Renal pelvis (tissue), 12 donors: ENCODE measurements at places on chromosomes 13 and 19.

DNA sequence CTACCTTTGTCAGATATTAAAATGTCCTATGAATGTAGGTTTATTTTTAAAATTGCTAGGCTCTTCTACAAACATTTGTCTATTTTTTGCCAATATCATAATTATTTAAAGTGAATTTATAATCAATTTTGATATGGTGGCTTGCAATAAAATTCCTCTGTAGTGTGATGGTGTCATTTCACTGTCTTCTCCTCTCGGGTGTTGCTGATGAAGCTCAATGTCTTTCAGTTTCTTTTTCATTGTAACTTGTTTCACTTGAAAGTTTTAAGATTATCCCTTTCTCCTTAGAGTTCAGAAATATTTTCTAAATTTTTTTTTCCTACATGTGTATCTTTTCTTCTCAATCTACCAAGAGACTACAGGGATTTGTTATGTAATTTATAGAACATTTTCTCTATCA, 267.1 kb upstream of the EDNRB start:
- DNase-seq: no peak

DNA sequence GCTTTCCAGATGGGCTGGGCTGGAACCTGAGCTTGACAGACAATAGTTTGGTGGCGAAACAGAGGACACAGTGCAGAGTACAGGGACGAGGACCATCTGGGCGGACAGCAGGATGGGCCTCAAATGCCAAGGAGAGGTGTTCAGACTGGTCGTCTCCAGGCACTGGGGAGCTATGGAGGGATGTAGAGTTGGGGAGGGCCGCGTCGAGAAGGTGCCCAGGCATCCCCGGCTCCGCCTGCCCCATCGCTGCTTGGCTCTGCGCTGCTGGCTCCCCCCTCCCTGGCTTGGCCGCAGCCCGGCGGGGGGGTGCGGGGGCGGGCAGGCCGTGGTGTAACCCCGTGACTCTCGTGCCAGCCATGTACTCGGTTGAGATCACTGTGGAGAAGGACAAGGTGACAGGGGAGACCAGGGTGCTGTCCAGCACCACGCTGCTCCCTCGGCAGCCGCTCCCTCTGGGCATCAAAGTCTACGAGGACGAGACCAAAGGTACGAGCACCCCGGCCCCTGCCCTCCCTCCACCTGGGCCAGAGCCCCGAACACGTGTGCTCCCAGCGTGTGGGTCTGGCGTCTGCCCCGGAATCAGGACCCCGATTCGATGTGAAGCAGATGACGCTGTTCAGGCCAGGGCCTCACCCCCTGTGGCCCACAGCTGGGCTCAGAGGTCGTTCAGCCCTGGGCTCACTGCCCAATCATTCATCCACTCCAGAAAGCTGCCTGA, 10.8 kb upstream of the MISP start:
- DNase-seq: no peak

DNA sequence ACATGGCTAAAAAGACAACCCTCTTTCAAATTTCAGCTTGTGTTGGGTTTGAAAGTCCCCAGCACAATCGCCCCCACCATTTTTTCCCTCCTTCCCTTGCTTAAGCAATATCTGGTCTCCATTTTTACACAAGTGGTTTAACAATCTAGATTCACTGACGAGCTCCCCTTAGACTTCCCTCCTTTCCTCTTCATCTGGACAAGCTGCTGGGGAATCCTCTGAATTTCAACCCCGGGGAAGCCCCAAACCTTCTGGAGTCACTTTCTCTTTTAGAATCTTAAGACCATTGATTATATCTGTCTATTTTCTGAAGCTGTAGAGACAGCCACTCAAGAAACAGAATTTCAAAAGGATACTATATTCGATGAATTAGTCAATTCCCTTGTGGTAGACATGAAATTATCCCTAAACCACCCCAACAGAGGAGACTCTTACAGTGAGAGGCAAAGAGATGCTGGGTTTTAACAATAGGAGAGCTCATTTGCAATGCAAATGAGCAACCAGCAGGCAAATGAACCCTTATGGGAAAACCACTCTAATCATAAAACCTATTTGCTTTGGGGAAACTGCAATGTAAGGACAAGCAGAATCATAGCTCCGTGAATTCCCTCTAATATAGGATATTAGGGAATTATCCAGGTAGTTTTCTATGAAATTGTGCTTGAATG, 78.9 kb downstream of the TEX26 start:
- no peak for DNase-seq

DNA sequence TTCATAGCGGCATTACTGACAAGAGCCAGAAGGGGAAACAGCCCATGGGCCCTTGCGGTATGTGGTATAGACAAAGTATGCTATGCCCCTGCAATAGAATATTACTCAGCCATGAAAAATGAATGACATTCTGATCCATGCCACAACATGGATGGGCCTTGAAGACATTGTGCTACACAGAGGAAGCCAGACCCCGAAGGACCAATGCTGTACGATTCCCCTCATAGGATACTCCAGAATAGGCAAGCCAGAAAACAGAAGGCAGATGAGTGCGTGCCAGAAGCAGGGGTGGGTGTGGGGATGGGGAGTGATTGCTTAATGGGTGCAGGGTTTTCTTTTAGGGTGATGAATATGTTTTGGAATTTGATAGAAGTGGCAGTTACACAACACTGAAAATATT, 342.0 kb downstream of the TEX29 start:
- no peak for DNase-seq

DNA sequence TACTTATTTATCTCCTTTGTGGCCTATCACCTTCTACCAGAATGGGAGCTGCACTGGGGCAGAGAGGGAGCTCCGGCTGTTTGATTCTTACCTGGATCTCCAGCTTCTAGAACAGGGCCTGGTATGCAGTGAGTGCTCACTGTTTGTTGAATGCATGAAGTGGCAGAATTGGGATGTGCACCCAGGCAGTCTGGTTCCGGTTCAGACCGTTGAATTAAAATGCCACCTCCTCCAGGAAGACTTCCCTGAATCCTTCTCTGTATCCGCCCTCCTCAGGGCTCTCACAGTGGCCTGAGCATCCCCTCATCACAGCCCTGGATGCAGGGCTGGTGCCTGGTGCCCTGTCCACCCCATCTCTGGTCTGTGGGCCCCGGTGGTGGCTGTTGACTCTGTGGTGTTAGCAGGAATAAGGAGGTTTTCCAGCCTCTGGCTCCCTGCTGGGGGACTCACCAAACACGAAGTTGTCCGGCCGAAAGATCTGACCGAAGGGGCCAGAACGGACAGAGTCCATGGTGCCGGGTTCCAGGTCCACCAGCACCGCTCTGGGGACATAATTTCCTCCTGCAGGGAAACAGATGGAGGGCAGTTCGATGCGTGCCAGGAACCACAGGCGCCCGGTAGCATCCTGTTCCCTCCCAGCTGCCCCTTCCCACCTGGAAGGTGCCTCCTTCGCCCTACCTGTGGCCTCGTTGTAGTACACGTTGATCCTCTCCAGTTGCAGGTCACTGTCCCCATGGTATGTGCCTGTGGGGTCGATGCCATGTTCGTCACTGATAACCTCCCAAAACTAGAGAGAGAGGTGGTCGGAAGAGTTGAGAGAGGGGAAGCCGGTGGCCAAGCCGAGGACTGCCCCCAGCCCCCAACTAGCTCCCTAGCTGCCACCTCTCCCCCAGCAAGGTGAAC, 1.0 kb downstream of the TUBB4A start:
- DNase-seq: no peak

DNA sequence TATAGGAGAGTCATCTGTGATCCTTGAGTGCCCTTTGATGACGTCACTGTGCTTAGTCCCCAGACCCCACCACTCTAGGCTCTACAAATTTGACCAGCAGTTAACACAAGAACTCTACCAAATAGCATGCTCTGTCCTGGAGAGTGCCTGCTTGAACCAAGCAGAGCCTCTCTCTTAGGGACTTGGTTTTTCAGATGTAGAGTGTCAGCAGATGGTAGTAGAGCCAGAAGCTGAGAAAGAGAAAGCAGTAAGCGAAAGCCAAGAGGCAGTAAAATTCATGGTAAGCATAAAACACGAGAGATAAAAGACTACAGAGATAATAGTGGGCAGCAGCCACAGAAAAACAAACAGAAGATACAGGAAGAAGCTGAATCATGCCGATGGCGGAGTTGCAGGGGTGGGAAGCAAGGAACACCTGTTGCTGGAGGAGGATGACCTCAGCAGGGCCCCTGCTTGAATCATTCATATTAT, 193.3 kb downstream of the SLC7A1 start:
- DNase-seq: no peak

DNA sequence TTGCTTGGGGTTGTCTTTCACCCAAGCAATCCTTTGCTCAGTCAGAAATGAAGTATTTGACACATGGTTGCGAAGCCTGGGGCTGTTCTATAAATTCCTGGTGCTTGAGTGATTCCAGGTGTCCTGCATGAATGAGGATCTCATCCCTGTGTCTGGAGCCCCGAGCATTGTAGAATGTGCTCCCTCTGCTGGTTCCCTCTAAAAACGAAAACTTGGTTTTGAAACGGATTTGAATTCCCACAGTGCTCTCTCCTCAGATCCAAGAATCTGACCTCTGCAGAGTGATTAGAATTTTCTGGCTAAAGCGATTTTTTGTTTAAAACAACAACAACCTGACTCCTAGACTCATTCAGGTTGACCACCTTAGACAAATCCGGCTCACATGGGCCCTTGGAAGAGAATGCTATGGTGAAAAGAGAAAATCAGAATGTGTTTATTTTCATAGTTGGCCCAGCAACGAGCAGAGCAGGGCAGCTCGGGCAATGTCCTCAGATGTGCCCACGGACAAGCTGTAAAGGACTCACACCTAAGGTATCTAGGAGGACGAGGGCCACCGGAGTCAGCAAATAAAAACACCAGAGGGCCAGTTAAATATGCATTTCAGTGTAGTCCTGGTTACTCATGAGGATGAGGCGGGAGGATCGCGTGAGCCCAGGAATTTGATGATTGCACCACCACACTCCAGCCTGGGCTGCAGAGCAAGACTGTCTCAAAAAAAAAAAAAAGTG, 8.7 kb upstream of the ATP12A start:
- peak; percentile 72 for DNase-seq

GRCh38 chr19:12665281-12665573, 1.3 kb downstream of the MAN2B1 start:
- no peak for DNase-seq

- no peak for DNase-seq
Measured at GRCh38 chr13:69391756-69392155, 715.9 kb upstream of the ATXN8OS start.
